Transverse colon (tissue), 4 donors: ENCODE measurements at places on chromosomes 5 and 9. TPM values are rescaled to one million over a fixed set of nuclear protein-coding genes. Genes with fewer than 3 reads are reported as not detected.
A peak's percentile ranks its signal among the peaks of the same experiment; 100 is the strongest.

OBP2B gene
- total RNA-seq: not detected

PRRX2 gene
- total RNA-seq: not detected

GRCh38 chr9:89951675-89952074 lies 346.9 kb downstream of the GADD45G start:
- H3K4me3 ChIP-seq: no peak overlapping the region
- no peaks in the 10 kb centered on the region for H3K4me1 ChIP-seq
- no peak for DNase-seq
- no peak overlapping the region for H3K27ac ChIP-seq
- H3K36me3 ChIP-seq: no peaks in the 10 kb centered on the region

DNA sequence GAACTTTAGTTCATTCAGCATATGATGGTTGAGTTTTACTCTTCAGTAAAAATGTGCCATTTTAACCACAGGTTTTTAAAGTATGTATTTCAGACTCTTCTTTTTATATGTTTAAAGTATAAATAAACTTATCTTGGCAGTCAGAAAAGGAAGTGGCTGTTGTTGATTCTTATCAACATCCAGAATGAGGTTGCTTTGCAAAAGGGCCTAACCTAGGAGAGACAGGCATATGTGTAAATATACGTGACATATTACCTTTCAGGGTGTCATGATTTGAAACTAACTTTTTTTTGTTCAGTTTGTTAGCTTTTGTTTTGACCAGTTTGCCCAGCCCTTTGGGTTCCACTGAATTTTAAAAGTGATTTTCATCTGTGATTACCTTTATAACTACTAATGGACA lies 7.4 kb downstream of the SMARCA2 start:
- H3K27ac ChIP-seq: peak overlapping the region; percentile 56
- no peaks in the 10 kb centered on the region for H3K36me3 ChIP-seq
- no peaks in the 10 kb centered on the region for H3K27me3 ChIP-seq
- H3K4me3 ChIP-seq: no peak overlapping the region

DNA sequence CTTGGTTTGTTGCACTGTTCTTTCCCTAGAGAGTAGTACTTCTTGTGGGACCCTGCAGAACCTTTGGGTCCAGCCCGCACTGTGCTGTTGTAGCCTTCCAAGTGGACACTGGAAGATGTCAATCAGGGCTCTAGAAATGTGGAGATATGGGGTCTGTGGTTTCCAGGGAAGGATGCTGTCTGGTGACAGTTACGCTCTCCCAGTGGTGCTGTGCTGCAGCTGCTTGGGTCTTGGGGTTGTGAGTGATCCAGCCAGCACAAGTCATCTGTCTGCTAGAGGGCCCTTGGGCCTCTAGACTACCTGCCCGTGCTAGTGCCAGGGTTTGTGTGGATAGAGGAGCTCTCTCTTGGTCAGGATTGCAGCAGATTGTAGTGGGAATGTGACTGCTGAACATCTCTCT lies 484.5 kb downstream of the DMAC1 start:
- H3K4me1 ChIP-seq: peaks cover 5% of the 10 kb centered on the region
- H3K27ac ChIP-seq: no peak overlapping the region
- no peak for DNase-seq
- H3K4me3 ChIP-seq: no peak overlapping the region
- H3K36me3 ChIP-seq: no peaks in the 10 kb centered on the region
- no peaks in the 10 kb centered on the region for H3K27me3 ChIP-seq
